ENCODE measurements at places on chromosomes 6 and 20.
A peak's percentile ranks its signal among the peaks of the same experiment; 100 is the strongest.

- no peak for DNase-seq
Measured at GRCh38 chr20:57582432-57583288, 21.8 kb downstream of the PCK1 start.

GRCh38 chr6:28568515-28569108, 42.9 kb downstream of the GPX5 start:
- no peak for DNase-seq

GRCh38 chr6:147904416-147904815, 395.9 kb downstream of the SAMD5 start:
- DNase-seq = no peak

GRCh38 chr6:11389977-11390376, 147.6 kb upstream of the TMEM170B start:
- DNase-seq = no peak

GRCh38 chr20:53502820-53503219, 90.8 kb downstream of the ZNF217 start:
- no peak for DNase-seq

DNA sequence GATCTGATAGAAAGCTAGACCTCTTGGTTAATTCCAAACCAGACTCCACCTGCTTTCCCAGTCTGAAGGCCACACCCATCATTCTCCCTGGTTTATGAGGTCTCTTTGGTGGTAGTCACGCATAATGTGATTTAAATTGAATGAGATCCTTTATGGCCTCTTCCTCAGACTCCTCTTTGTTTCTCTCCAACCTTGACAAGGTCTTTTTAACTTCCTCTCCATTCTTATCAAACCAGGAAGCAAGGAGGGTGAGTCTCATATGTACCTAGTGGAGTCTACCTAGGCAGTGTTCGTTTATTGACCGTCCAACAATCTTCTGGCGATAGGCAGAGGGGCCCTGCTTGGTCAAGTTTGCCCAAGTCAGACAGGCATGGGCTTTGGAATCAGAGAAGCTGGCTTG, 184.2 kb upstream of the LAMP5 start:
- no peak for DNase-seq

DNA sequence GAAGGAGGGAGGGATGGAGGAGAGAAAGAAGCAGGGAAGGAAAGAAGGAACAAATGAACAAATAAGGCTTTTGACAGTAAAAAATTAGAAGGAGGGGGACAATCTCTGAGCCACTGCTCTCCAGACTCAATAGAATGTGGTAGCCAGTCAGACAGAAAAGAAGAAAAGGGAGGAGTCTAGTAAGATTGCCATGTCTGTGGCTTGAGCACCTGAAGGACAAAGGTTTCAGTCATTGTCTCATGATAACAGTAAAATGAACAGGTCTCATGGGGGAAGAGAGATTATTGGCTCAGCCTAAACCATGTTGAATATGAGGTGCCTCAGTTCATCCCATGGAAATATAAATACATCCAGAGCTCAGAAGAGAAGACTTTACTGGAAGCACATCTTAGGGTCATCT, 14.0 kb upstream of the LOC128125822 start:
- no peak for DNase-seq

GRCh38 chr6:149806127-149806526, 56.6 kb downstream of the PCMT1 start:
- no peak for DNase-seq

- DNase-seq = peak; percentile 97
Measured at GRCh38 chr6:25192590-25193459, 86.3 kb upstream of the CARMIL1 start.

DNA sequence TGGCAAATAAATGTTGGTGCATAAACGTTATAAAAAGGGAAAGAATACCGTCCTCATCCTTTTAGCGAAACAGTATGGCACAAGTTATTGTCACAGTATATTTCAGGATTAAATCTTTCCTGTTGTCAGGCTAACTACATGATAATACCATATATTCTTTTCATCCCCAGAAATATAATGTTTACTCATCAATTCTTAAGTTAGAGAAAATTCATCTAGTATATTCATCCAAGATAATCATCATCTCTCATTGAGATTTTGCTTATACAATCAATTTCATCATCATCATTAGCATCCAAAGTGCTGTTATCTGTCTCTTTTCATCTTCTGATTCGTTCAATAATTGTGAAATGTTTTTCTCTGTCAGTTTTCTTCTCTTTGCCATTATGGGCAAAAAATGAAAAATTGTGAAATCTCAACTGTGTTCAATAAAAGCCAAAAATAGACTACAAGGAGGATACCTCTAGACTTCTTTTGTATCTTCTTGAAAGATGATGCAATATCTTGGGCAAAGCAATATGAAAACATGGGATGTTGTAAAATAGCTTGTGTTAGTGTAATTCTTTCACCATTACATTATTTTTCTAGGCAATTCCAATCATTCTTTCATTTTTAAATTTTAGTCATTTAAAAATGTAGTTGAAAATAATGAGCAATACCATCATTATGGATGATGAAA, 2.6 kb downstream of the SPACA1 start:
- no peak for DNase-seq

DNA sequence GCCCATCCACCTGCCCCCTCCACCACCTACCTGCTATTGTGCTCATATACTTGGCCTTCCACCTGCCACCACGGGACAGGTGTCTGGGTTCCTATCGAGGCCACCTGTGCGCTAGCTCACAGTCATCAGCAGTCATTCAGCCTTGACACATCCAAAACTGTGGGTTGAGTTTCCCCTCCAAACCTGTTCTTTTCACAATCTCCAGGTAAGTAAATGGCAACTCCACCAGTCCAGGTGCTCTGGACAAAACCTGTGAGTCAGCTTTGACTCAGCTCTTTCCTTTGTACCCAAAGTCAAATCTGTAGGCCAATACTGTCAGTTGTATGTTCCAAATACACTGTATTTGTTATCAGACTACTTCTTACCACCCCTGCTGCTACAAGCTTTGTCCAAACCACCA, 52.6 kb downstream of the SPTLC3 start:
- no peak for DNase-seq

GRCh38 chr20:8432435-8433148, 300.5 kb downstream of the PLCB1 start:
- no peak for DNase-seq

DNA sequence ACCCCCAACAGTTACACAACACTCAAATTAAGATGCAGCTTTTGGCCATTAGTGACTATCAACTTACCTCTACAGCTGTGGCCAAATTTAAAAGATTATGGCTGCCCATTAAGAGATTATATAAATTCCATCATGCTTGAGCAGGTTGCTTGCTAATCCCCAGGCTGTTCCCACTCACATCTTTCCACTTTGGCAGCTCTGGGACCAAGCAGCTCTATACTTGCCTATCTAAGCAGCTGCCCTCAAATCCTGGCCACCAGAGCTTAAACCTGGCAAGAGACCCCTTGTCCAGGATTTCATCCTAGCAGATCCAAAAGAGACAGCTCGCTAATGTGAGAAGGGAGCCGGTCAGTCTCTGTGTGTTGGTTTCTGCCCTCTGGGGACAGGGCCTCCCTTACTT, 127.9 kb downstream of the SLC23A2 start:
- DNase-seq = no peak
